ENCODE measurements at places on chromosomes 16 and 17. TPM values are rescaled to one million over a fixed set of nuclear protein-coding genes. Genes with fewer than 3 reads are reported as not detected.
A peak's percentile ranks its signal among the peaks of the same experiment; 100 is the strongest.

DNA sequence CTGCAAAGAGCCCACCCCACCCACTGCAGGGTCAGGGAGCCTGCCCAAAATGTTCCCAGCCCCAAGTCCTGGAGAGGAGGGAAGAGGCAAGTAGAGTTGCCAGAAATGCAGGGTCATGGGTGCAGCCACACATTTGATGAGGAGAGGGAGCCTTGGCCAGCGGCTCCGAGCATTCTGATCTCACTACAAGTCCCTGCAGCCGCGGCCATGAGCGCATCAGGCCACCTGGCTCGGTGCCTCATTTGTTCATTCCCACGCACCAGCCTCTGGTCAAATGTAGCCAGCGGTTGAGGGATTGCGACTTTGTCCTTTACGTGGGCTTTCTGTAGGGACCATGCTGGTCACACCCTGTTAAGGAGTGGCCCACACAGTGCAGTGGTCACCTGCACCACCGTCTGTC lies 48.7 kb downstream of the PGS1 start:
- H3K36me3 ChIP-seq = peaks cover 27% of the 10 kb centered on the region
- H3K27ac ChIP-seq = no peak overlapping the region
- no peak overlapping the region for H3K4me3 ChIP-seq
- no peaks in the 10 kb centered on the region for H3K27me3 ChIP-seq
- peaks cover 7% of the 10 kb centered on the region for H3K4me1 ChIP-seq

The ICAM2 gene
- 113 TPM for total RNA-seq

GRCh38 chr16:1991948-1992703 lies 2.4 kb downstream of the SYNGR3 start:
- no peaks in the 10 kb centered on the region for H3K36me3 ChIP-seq
- peak overlapping the region; percentile 13 for H3K27ac ChIP-seq
- H3K4me3 ChIP-seq = peak overlapping the region; percentile 40
- H3K27me3 ChIP-seq = peaks cover 21% of the 10 kb centered on the region

DNA sequence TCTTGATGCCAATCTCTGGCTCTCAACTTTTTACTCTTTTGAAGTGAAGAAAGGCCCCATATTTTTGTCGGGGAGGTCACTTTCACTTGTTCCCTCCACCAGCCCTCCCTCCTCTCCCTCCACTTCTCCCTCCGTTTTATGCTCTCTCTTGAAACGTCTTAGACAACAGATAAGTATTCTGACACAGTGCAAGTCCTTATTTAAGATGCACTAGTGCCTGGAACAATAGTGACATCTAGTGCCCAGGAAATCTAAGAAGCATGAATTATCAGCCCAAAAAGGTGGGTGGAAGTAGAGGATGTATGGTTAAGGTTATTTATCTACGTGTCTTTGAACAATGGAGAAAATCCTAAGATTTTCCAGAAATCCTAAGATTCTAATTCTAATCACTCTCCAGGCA lies 17.9 kb downstream of the PSME3IP1 start:
- peaks cover 60% of the 10 kb centered on the region for H3K36me3 ChIP-seq
- no peaks in the 10 kb centered on the region for H3K27me3 ChIP-seq
- peaks cover 5% of the 10 kb centered on the region for H3K4me1 ChIP-seq

DNA sequence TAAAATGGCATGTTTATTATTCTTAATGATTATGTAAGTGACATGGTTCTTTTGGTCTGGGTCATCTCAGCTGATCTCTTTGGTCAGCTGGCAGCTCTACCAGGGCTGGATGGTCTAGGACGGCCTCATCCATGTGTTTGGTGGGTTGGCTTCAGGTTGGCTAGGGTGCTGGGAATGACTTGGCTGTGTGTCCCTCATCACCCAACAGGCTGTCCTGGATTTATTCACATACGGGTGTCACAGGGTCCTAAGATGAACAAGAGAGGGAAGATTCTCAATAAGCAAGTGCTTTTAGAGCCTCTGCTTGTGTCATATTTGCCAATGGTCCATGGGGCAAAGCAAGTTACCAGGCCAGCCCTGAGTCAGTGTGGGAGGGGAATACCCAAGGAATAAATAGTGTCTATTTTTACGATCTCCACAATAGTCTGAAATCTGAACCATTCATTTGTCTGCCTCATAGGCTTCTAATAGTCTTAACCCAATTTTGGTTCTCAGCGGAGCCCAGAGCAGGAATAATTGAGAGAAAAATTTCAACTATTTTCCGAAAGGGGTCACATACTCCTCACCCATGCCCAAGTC lies 157.5 kb downstream of the HS3ST2 start:
- no peak overlapping the region for H3K4me3 ChIP-seq
- H3K4me1 ChIP-seq = no peaks in the 10 kb centered on the region
- H3K27ac ChIP-seq = no peak overlapping the region
- DNase-seq = no peak

GRCh38 chr16:84730406-84731106 lies 30.8 kb downstream of the USP10 start:
- no peaks in the 10 kb centered on the region for H3K27me3 ChIP-seq
- peak; percentile 47 for DNase-seq
- H3K4me3 ChIP-seq = peak overlapping the region; percentile 36
- H3K36me3 ChIP-seq = peaks cover 3% of the 10 kb centered on the region
- H3K4me1 ChIP-seq = peaks cover 61% of the 10 kb centered on the region
- no peak overlapping the region for H3K27ac ChIP-seq

DNA sequence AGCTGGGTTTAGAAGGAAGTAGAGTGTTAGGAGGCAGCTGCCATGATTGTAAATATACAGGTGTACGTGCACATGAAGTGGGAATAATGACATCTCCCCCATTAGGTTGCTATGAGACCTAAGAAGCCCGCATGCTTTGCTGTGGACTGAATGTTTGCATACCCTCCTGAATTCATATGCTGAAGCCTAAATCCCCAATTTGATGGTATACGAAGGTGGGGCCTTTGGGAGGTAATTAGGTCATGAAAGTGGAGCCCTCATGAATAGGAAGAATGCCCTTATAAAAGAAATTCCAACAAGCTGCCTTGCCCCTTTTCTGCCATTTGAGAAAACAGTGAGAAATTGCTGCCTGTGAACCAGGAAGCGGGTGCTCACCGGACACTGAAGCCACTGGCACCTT lies 44.0 kb downstream of the CCDC182 start:
- H3K27ac ChIP-seq = no peak overlapping the region
- DNase-seq = no peak
- H3K4me3 ChIP-seq = no peak overlapping the region
- H3K36me3 ChIP-seq = no peaks in the 10 kb centered on the region
- H3K4me1 ChIP-seq = no peaks in the 10 kb centered on the region
- no peaks in the 10 kb centered on the region for H3K27me3 ChIP-seq

DNA sequence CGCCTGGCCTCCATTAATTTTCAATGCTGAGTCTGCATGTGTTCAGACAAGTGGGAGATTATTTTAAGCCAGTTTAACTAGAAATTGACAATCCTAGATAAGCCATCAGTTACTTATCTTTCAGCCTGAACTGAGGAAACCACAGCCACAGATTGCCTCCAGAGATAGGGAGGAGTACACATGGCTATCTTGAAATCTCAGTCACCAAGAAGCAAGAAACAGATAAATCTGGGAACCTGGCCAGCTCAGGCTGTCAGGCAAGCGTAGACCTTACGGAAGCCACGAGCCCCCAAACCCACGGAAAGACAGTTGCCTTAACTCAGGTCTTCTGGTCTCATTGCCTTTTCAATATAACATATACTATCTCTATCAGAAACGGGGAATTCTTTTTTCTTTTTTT lies 2.0 kb upstream of the GLG1 start:
- peak overlapping the region; percentile 31 for H3K4me3 ChIP-seq
- peaks cover 42% of the 10 kb centered on the region for H3K4me1 ChIP-seq
- DNase-seq = peak; percentile 63
- H3K27me3 ChIP-seq = no peaks in the 10 kb centered on the region

- H3K36me3 ChIP-seq = no peaks in the 10 kb centered on the region
- no peaks in the 10 kb centered on the region for H3K27me3 ChIP-seq
- H3K4me3 ChIP-seq = no peak overlapping the region
- H3K4me1 ChIP-seq = peaks cover 5% of the 10 kb centered on the region
- no peak for DNase-seq
Observed at GRCh38 chr16:73095142-73095820, 47.4 kb upstream of the ZFHX3 start.

- H3K27me3 ChIP-seq = no peaks in the 10 kb centered on the region
- H3K4me1 ChIP-seq = peaks cover 6% of the 10 kb centered on the region
- no peak overlapping the region for H3K4me3 ChIP-seq
Observed at GRCh38 chr16:306911-307370, 24.0 kb downstream of the PDIA2 start.

The KRT27 gene
- not detected for total RNA-seq

The PRKCB gene
- 77.8 TPM for total RNA-seq

The LRRC37A gene
- total RNA-seq = 2.1 TPM

- H3K27me3 ChIP-seq = no peaks in the 10 kb centered on the region
- peaks cover 36% of the 10 kb centered on the region for H3K4me1 ChIP-seq
- no peak overlapping the region for H3K27ac ChIP-seq
- no peak overlapping the region for H3K4me3 ChIP-seq
Observed at GRCh38 chr16:85573696-85574641, 39.2 kb upstream of the GSE1 start.

DNA sequence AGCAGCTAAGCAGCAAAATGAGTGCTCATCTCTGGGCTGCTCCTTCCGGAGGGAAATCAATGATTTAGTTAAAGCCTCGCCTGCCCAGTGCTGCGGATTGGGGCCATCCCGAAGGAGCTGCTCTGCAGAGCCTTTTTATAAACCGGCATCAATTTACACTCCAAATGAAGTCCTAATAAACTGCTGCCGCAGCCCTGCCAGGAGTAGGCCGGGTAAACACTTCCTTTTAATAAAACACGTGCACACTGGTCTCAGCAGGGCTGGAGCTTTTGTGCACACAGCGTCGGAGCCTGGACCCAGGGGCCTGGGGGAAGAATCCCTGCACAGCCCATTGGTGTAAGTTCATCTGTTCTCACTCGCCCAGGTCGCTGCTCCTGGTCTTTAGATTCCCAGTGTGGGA lies 79.6 kb upstream of the HS3ST2 start:
- H3K36me3 ChIP-seq = no peaks in the 10 kb centered on the region
- H3K27me3 ChIP-seq = peaks cover 10% of the 10 kb centered on the region
- no peaks in the 10 kb centered on the region for H3K4me1 ChIP-seq
- DNase-seq = no peak
- H3K27ac ChIP-seq = no peak overlapping the region

The MMD gene
- 28.9 TPM for total RNA-seq

The CDRT15L2 gene
- total RNA-seq = not detected

- no peaks in the 10 kb centered on the region for H3K4me1 ChIP-seq
- H3K27ac ChIP-seq = no peak overlapping the region
- DNase-seq = no peak
- no peaks in the 10 kb centered on the region for H3K36me3 ChIP-seq
- H3K4me3 ChIP-seq = no peak overlapping the region
- peaks cover 14% of the 10 kb centered on the region for H3K27me3 ChIP-seq
Observed at GRCh38 chr17:5607946-5608345, 23.6 kb upstream of the NLRP1 start.

DNA sequence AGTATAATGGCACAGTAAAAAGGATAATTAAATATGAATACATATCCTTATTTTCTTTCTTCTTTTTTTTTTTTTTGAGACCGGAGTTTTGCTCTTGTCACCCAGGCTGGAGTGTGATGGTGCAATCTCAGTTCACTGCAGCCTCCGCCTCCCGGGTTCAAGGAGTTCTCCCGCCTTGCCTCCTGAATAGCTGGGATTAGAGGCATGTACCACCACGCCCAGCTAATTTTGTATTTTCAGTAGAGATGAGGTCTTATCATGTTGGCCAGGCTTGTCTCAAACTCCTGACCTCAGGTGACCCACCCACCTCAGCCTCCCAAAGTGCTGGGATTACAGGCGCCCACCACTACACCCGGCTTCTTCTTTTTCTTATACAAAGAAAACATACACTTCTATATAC lies 12.0 kb downstream of the GABARAPL2 start:
- no peaks in the 10 kb centered on the region for H3K27me3 ChIP-seq
- no peak overlapping the region for H3K27ac ChIP-seq
- DNase-seq = no peak

DNA sequence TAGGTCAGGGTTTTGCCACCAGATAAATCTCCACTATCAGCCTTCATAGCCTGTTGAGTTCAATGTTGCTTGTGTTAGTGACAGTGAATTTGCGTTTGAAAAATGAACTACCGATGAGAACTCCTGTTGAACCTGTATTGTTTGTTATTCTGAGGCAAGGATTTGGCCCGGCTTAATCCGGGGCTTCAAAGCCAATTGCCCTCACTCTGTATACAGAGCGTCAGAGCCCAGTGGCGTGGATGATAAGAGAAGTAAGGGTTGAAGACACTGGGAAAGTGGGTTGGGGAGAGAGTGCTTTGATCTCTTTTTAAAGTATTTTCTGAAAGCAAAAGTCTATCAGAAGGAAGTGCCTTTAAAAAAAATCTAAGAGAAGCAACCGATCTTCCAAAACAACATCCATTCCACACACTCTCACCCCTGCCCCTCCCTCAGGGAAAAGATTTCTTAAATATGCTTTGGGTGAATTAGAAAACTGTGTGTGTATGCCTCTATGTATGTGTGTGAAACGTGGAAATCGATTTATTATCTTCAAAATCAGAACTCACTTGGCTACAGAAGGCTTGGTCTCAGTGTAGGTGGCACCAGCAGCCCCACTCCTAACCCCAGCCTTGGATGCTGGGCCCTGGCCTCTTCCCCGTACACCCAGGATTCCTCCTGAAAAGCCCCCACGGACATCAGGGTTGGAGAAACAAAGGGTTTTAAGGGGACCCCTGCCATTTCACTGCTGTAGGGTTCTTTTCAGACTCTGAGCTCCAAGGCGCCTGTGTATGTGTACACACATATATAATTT lies 8.8 kb downstream of the TBX4 start:
- DNase-seq = no peak
- no peaks in the 10 kb centered on the region for H3K36me3 ChIP-seq
- H3K27ac ChIP-seq = no peak overlapping the region
- no peak overlapping the region for H3K4me3 ChIP-seq
- peaks cover 69% of the 10 kb centered on the region for H3K27me3 ChIP-seq

The CRYM gene
- total RNA-seq = not detected

GRCh38 chr17:2094891-2095535 lies 40.1 kb downstream of the HIC1 start:
- H3K36me3 ChIP-seq = peaks cover 17% of the 10 kb centered on the region
- DNase-seq = no peak
- peaks cover 43% of the 10 kb centered on the region for H3K4me1 ChIP-seq
- no peaks in the 10 kb centered on the region for H3K27me3 ChIP-seq

The NGFR gene
- total RNA-seq = not detected

The C16orf82 gene
- total RNA-seq = not detected

DNA sequence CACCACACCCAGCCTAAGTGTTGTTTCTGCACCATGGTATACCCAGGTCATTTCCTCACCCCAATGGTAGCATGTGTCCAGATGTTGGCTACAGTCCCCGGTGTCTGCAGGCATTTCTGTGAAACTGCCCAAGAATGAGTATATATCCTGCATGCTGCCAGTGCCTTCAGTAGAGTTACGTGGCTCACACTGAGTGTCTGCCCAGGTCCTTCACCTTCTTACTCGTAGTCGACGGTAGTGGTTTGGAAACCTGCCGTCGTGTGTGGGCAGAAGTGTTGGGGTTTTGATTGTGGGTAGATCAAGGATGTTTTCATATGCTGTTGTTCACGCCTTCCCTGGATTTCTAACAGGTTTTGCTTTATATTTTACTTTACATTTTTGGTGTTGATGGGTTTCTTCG lies 16.8 kb downstream of the TCF25 start:
- H3K4me1 ChIP-seq = peaks cover 16% of the 10 kb centered on the region
- H3K36me3 ChIP-seq = peaks cover 43% of the 10 kb centered on the region
- H3K4me3 ChIP-seq = no peak overlapping the region
- DNase-seq = peak; percentile 24

The RNFT1 gene
- total RNA-seq = 18.2 TPM

The CACNG5 gene
- total RNA-seq = not detected

Measured in activated CD4-positive, alpha-beta T cell treated with anti-CD3 and anti-CD28 coated beads, Interleukin-2, amount 10 ng/mL, durations not matched to agents 7 days and 5 days (primary cell).